ENCODE measurements at places on chromosomes 2 and 18. TPM values are rescaled to one million over a fixed set of nuclear protein-coding genes. Genes with fewer than 3 reads are reported as not detected.

- no peak for DNase-seq
- H3K36me3 ChIP-seq, result no peaks in the 10 kb centered on the region
- no peak overlapping the region for H3K4me3 ChIP-seq
- peaks cover 3% of the 10 kb centered on the region for H3K27me3 ChIP-seq
Observed at GRCh38 chr2:189500456-189501160, 59.3 kb downstream of the WDR75 start.

Gene ITGA4
- total RNA-seq, result 96.5 TPM

- no peak for DNase-seq
- H3K27ac ChIP-seq, result no peak overlapping the region
- no peaks in the 10 kb centered on the region for H3K4me1 ChIP-seq
- H3K4me3 ChIP-seq, result no peak overlapping the region
- H3K36me3 ChIP-seq, result no peaks in the 10 kb centered on the region
- peaks cover 19% of the 10 kb centered on the region for H3K27me3 ChIP-seq
Observed at GRCh38 chr2:202023904-202024266, 9.8 kb upstream of the FZD7 start.

GRCh38 chr2:193276560-193276959, 1081.8 kb upstream of the TMEFF2 start:
- DNase-seq, result no peak
- H3K36me3 ChIP-seq, result no peaks in the 10 kb centered on the region
- H3K27ac ChIP-seq, result no peak overlapping the region
- H3K4me1 ChIP-seq, result no peaks in the 10 kb centered on the region

Gene RSAD2
- 2.2 TPM for total RNA-seq

Gene LRRFIP1
- total RNA-seq, result 254 TPM

Gene TUBB8B
- not detected for total RNA-seq

- no peak for DNase-seq
- H3K27ac ChIP-seq, result no peak overlapping the region
- peaks cover 5% of the 10 kb centered on the region for H3K27me3 ChIP-seq
- no peak overlapping the region for H3K4me3 ChIP-seq
- H3K4me1 ChIP-seq, result no peaks in the 10 kb centered on the region
- no peaks in the 10 kb centered on the region for H3K36me3 ChIP-seq
Observed at GRCh38 chr2:234966340-234966739, 14.5 kb downstream of the SH3BP4 start.

Gene THOC1
- total RNA-seq, result 72.8 TPM

GRCh38 chr18:38847326-38847725, 1281.7 kb upstream of the CELF4 start:
- H3K36me3 ChIP-seq, result no peaks in the 10 kb centered on the region
- no peak for DNase-seq
- H3K27me3 ChIP-seq, result no peaks in the 10 kb centered on the region

- H3K27ac ChIP-seq, result no peak overlapping the region
- DNase-seq, result no peak
- no peaks in the 10 kb centered on the region for H3K4me1 ChIP-seq
- no peak overlapping the region for H3K4me3 ChIP-seq
- H3K36me3 ChIP-seq, result no peaks in the 10 kb centered on the region
Observed at GRCh38 chr18:73462092-73462491, 594.3 kb upstream of the NETO1 start.

Gene TSN
- 67.6 TPM for total RNA-seq

Gene SESTD1
- 14.3 TPM for total RNA-seq

DNA sequence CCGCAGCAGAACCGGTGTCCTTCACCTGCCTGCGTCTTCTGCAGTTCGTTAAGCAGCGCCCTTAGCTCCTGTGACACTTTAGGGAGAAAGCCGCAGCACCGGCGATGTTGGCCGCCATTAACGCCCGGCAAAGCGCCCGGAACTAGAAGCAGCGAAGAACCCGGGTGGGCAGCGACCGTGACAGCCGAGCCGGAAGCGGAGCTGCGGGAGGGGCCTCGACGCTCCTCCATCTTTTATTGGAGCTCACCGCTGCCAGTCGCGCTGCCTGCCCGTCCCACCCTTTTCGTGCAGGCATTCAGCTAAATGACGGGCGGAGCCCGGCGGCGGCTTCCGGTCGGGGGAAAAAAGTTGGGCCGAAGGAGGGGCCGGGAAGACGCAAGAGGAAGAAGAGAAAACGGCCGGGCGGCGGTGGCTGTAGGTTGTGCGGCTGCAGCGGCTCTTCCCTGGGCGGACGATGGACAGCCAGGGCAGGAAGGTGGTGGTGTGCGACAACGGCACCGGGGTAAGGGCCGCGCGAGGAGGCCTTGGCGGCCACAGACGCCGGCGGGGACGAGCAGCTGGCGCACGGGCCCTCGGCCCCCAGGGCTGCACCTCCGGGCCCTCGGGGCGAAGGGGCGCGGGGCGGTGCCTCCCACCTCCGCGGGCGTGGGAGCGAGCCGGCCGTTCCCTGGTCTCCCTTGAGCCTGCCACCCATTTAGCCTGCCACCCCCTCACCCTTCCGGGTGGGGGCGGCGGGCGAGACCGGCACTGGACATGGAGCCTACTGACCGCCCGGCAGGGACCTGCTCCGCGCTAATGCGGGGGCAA, at the start of gene ACTR2:
ACTR2 (plus strand) TSS at position 376 of the 807 bp plus-strand sequence; CDS start at position 455, 79 bp downstream.
- H3K4me3 ChIP-seq, result peak within 1 kb of the TSS; percentile 98
- peak within 1 kb of the TSS; percentile 96 for H3K27ac ChIP-seq
- no peaks in the 10 kb centered on the region for H3K27me3 ChIP-seq
- DNase-seq, result peak; percentile 95
- H3K36me3 ChIP-seq, result peaks cover 31% of the 10 kb centered on the region

Gene CTLA4
- total RNA-seq, result 166 TPM

Gene MPP4
- not detected for total RNA-seq

- DNase-seq, result no peak
- H3K36me3 ChIP-seq, result no peaks in the 10 kb centered on the region
- no peaks in the 10 kb centered on the region for H3K27me3 ChIP-seq
- no peak overlapping the region for H3K4me3 ChIP-seq
- H3K4me1 ChIP-seq, result no peaks in the 10 kb centered on the region
- H3K27ac ChIP-seq, result no peak overlapping the region
Observed at GRCh38 chr2:50181212-50181611, 850.7 kb downstream of the NRXN1 start.

- peaks cover 6% of the 10 kb centered on the region for H3K4me1 ChIP-seq
- H3K36me3 ChIP-seq, result no peaks in the 10 kb centered on the region
- H3K27me3 ChIP-seq, result no peaks in the 10 kb centered on the region
Observed at GRCh38 chr2:23524261-23524706, 139.3 kb downstream of the KLHL29 start.

DNA sequence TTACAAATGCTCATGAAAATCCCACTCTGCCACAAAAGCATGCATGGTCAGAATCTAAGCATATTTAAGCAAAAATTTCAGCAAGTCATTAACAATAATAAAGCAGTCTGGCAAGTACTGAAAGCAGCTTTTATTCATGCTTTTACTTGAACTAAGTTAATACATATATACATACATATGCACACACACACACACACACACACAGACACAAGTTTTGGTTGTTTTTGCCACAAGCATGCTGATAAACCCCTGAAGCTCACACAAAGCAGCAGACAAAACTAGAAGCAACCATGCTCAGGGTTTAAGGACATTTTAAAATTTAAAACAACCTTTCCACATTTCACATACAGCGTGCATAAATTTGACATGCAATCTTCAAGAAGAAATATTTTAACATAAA, 819.1 kb upstream of the FSHR start:
- H3K36me3 ChIP-seq, result no peaks in the 10 kb centered on the region
- H3K4me1 ChIP-seq, result no peaks in the 10 kb centered on the region
- no peak for DNase-seq
- H3K4me3 ChIP-seq, result no peak overlapping the region
- H3K27ac ChIP-seq, result no peak overlapping the region
